ENCODE measurements at places on chromosomes 2 and 18.

DNA sequence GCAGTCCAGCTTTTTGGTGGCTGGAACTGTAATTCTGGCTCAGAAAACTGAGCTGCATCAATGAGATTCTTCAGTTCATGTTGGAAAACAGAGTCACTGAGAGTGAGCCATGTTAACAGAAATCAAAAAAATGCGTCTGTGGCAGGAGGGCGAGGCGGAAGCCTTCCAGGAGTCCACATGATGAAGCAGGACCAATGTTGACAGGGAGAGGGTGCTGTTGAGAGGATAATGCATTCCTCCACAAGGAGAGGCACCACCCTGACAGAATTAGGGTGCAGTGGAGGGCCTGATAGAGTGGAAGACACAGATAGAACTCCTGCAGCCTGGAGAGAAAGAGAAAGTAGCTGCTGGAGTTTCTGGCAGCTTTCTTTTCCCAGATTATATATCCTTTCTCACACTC is 111.5 kb downstream of the MGAT5 start:
- no peak for DNase-seq

DNA sequence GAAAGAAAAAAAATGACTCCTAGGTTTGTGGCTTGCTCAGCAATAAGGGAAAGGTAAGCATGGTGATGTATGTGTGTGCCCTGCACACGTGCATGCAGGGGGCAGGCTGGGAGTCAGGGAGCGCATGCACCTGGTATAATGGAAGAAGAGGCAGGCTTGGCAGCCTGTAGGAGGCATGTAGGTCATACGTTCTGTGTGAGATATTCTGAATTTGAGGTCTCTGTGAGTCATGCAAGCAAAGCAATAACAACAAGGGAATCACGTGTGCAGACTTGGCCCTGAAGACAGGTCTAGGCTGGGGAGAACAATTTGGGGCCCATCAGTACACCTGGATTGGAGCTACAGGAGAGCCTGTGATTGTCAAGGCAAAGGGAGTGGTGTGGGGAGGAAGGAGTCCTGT is 94.5 kb upstream of the TTC39C start:
- DNase-seq, result no peak

DNA sequence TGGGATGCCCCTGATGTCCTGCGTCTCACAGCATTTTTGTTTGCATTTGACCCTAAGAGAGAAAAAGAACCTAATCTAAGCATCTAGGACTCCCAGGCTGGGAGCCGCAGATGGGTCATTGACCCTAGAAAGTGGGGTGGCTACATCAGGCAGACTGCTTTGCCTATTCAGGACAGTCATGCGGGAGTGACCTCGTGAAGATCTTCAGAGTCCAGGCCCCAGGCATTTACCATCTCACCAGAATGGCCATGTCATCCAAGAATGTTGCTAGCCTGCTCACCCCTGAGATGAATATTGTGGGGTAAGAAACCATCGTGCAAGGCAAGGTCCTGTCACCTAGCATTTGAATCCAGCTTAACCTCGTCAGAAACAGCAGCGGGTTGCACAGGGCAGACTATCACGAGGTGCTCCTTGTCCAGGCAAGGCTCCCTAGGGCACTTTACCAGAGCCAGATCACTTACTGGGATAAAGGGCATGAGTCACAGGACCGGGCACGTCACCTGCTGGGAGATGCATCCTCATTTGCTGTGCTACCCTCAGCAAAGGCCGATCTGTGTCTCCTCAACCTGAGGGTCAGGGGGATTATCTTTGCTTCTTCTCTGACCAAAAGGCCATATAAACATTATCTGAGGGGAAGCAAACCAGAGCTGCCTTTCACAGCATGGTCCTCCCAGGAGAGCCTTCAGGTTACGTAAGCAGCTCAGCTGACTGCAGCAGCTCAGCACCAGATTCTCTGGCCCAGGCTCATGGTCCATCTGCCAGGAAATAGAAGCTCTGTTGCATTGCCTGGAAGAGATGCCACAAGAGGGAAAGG is 162.3 kb downstream of the ACKR3 start:
- no peak for DNase-seq

DNA sequence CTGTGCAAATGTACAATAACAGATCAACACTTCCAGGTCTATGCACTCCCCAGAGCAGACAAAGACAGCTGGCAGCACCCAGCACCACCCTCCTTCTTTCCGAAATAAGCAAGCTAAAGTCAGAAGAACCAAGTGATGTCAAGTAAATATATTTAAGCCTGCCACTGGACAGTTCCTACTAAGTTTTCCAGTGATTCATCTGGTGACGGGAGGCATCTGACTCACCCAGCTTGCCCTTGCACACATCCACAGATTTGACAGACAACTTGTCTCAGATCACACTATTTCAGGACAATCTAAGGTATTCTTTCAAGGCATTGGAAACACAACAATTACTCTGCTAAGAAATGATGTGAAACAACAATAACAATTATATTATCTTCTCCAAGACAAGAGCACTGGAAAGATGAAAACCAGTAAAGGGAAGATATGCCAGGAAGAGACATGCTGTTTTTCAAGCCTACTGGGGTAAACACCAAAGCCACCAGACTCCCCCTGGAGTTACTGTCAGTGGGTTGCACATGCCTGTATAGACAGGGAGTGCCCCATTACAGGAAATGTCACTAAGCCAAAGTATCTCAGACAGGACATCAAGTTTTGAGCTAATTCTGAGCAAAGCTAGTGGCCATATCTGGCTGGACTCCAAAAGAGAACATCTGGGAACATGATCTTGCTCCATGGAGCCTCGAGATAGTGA is 287.9 kb upstream of the KLHL29 start:
- no peak for DNase-seq

- DNase-seq, result no peak
Observed at GRCh38 chr2:38683766-38684165, 17.9 kb downstream of the GALM start.

GRCh38 chr18:42341423-42341822 is 386.4 kb downstream of the PIK3C3 start:
- no peak for DNase-seq

DNA sequence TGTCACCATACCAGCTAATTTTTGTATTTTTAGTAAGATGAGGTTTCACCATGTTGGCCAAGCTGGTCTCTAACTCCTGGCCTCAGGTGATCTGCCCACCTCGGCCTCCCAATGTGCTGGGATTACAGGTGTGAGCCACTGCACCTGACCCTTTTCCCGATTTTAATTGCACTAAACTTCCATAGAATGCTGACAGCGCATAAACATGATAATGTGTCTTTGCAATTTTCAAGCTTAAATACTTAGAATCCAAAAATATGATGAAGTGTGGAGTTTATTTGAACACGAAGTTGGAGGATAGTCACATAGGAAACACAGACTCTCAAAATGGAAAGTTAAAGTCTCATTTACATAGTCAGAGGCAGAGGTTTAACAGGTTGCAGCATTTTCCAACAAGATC is 138.6 kb downstream of the TPO start:
- DNase-seq, result no peak

GRCh38 chr2:197108758-197109157 is 182.3 kb upstream of the PGAP1 start:
- no peak for DNase-seq

All from stimulated activated CD4-positive, alpha-beta T cell treated with anti-CD3 and anti-CD28 coated beads, Interleukin-4, amount 100 ng/mL, for 24 hours (primary cell).